ENCODE measurements at places on chromosomes 2 and 18.

DNA sequence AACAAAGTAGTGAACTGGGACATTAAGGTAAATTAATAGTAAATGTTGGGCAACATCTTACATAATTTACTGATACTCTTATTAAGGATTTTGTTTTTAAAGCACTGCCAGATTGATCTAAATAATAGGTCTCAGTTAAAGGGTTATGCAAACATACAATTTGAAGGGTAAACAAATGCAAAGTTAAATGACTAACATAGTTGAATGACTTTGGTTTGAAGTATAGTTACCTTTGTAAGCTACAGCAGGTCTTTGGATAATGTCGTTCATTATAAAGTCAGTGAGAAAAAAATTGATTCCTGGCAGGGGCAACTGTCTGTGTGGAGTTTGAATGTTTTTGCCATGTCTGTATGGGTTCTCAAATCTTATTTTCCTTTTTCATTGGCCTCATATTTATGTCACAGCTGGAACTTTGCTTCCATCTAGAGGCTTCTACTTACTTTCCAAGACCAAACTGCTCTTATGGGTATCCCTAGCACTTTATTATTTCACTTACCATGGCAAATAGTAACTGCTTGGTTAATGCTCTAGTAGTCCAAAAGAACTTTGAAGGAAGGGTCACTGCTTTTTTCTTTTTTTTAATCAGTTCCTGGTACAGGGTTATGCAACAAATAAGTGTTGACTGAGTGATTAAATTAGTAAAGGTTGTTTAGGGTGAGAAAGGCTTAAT is 107.8 kb downstream of the NBEAL1 start:
- DNase-seq: no peak

DNA sequence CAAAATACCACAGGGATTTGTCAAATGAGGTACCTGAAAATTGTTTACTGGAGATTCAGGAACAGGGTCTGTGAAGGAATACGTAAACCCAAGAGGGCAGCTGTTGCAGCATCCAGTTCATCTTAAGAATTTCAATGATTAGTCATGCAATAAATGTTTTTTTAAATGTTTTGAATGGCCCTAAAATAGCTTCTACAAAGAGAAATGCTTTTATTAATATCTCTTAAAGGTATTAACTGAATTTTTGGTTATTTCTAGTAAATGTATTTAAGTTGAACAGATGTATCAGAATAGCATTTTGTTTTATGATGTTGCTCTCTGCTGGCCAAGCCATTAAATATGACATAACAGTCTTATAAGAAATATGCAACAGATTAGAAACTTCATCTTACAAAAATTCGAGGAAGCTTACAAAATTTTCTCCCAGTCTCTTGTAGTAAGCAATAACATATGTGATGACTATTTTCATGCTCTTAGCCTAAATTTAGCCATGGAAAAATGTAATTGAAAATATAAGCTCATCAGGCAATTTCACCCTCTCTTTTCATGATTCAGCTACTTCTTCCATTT is 863.9 kb downstream of the SUCLG1 start:
- DNase-seq: no peak

DNA sequence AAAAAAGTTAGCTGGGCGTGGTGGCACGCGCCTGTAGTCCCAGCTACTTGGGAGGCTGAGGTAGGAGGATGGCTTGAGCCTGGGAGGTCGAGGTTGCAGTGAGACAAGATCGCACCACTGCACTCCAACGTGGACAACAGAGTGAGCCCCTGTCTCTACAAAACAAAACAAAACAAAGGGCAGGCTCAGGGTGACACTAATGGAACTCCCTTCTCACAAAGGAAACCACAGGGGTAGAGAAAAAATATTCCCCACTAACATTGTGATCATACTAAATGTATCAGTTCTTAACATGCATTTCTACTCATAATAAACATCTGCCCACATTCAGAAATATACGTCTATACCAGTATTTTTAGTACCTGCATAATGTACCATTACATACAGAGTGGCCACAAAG is 21.1 kb downstream of the STAM2 start:
- DNase-seq: no peak

- DNase-seq: no peak
Observed at GRCh38 chr2:29844713-29845326, 76.6 kb downstream of the ALK start.

GRCh38 chr2:84782717-84783442 is 98.0 kb downstream of the TRABD2A start:
- no peak for DNase-seq

Data from adrenal gland (tissue), 19 donors.